Fibroblast of pulmonary artery (primary cell): ENCODE measurements at places on chromosomes 7 and 10.

DNA sequence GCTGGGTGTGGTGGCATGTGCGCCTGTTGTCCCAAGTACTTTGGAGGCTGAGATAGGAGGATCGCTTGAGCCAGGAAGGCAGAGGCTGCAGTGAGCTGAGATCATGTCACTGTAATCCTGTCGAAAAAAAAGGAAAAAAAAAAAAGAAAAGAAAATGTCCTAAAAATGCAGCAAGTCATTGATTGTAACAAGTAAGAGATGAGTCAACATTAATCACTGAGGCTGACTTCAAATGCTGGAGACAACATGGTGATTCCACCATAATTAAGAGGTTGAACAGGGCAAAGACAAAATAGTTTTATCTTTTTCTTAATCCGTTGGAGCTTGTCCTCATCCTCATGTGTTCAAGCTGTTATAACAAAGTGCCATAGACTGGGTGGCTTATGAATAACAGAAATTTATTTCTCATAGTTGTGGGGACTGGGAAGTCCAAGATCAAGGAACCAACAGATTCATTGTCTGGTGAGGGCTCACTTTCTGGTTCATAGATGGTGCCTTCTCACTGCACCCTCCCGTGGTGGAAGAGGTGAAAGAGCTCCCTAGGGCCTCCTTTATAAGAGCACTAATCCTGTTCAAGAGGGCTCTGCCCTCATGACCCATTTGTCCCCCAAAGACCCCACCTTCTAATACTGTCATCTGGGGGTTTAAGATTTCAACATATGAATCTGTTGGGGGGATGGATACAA is 60.3 kb downstream of the TBXAS1 start:
- no peak for DNase-seq

DNA sequence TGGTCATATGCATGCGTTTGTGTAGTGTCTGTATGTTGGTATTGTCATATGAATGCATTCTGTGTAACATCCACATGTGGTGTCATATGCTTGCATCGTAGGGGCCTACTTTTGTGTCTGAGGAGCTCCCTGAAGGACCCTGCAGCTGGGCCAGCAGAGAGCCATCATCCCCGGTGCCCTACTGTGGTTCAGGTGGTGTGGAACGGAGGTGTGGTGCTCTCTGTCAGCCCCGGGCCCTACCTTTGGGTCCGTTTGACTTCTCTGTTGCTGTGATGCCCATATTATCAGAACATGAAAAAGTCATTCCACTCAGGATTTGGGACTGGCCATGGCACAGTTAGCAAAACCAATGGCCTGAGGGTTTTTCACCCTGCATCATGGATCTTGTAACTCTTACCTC is 217.9 kb downstream of the ADARB2 start:
- no peak for DNase-seq

- no peak for DNase-seq
Measured at GRCh38 chr10:4024027-4024426, 239.0 kb upstream of the KLF6 start.

DNA sequence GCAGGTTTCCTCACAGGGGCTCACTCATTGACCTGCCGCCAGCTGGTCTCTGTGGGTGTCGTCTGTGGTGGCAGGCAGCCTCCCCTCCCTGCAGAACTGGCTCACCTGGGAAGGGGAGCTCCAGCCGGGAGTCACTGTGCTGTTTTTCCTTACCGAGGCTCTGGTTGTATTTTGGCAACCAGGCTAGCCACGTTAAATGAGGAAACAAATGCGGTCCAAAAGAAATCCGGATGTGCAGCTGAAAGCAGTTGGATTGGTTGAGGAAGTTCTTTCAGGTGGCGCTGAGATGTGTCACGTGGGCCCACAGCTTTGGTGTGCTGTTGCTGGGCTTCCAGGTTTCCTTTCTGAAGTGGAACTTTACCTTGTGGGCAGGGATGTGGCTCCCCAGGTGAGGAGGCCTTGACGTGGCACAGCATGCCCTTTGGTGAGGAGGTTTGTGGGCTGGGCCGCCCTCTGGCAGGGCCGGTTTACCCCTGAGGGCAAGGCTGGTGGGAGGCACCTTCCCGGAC is 14.2 kb downstream of the MTURN start:
- DNase-seq, result no peak

DNA sequence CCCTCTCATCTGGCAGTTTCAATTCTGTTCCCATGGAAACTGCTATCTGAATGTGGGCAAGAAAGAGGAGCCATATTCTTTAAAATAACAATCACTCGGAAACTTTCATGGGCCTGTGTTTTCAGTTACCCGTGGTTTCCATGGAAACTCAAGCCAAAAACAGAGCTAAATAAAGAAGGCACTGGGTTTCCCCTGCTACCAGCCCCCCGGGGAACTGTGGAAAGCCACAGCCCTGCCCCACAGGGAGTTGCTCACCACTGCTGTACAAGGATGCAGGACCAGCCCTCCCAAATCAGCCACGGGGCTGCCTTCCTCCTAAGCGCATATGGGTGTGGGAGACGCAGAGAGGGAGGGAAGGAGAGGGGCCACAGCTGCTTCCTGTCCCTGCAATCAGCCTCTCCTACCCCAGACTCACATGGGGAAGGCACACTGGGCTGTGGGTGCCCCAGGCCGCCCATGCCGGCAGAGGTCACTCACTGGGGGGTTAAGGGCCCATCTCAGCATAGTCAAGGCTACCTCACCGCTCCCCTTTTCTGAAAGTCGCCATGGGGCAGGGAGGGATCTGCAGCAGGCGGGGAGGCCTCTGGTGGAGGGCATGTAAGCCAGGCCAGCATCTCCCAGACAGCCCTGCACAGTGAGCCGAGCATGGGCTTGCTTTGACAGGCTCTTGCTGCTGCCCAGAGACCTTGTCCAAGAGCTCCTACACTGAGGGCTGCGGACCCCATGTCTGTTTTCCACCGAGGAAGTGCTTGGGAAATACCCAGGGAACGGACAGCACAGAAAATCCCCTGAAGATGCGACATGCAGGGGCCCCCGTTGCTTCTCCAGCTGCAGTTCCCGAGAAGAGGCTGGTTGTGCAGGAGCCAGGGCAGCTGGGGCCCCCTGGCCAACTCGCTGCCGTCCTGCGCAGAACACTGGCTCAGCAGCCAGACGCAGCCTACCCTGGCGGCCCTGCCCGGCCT is 157.3 kb upstream of the PPP2R2D start:
- no peak for DNase-seq

GRCh38 chr10:72308320-72308987 is 34.7 kb downstream of the DDIT4 start:
- DNase-seq, result peak; percentile 98

- peak; percentile 13 for DNase-seq
Measured at GRCh38 chr10:11499425-11500071, 111.9 kb downstream of the USP6NL start.

DNA sequence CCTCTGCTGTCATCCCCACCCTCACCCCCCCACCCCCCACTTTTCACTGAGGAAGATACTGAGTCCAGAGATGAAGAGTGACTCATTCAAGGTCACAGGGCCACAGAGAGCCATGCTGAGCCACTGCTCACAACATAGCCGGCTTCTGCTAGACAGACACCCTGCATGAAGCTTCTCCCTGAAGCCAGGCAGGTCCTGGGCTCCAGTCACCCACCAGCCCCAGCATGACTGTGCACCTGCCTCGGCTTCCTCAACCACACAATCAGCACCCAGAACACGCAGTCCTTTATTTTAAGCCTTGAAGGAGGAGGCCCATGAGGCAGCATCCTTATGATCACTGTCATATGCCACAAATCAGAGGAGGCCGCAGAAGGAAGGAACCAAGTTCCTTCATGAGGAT is 19.2 kb upstream of the PRKAG2 start:
- no peak for DNase-seq

DNA sequence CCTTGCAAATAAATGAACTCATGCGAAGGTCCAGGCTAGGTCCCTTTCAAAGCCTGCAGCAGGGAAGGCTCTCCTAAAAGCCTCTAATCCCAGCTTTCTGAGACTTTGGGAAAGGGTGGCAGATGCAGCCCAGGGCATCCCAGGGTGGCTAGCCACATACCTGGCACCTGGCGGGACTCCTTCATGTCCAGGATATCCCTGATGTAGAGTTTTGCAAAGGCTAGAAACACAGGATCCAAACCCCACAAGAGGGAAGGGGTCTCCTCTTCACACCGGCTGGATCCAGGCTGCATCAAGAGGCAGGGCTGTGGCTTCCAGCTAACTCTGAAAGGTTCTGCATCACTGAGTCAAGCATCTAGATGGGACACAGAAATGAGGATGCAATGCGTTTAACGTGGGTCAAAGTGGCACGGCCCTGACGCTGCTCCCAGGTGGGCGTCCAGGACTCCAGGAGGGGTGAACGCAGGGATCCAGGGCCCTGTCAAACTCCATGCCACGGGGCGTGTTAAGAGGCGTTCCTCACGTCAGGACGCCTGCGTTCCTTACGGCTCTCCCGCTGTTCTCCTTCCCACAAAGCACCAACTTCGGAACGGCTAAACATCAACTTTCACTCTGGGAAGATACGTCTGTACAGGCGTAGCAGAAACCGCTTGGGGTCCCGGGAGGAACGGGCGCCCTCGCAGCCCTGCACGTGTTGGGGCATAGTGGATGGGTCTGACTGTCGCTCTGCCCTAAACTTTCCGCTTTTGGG is 507 bp downstream of the STN1 start:
- no peak for DNase-seq

- no peak for DNase-seq
Measured at GRCh38 chr10:90435296-90435695, 422.5 kb downstream of the HTR7 start.

GRCh38 chr7:133691727-133692610 is 435.2 kb upstream of the LRGUK start:
- DNase-seq, result peak; percentile 70

DNA sequence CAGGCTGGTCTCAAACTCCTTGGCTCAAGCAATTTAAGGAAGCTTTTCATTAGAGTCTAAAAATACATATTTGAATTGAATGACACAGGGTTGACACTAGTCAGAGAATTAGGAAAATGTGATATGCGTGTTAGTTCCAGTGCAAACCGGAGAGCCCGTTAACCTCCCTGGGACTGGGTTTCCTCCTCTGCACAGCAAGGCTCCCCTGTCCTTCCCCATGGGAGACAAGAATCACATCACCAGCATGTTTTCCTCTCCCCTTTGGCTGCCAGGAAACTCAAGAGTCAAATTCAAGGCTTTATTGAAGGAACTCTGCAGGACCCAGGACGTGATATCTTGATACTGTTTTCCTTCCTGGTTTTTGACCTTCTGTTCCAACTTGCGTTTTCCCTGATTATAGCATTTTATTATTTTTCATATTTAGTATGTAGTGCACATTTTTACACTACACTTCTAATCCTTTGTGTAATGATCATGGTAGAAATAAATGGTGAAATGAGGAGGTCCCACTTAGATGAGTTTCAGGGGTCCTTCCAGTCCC is 24.9 kb downstream of the GSTO2 start:
- no peak for DNase-seq

- DNase-seq, result peak; percentile 76
Measured at GRCh38 chr7:138400400-138400886, 59.6 kb upstream of the TRIM24 start.

DNA sequence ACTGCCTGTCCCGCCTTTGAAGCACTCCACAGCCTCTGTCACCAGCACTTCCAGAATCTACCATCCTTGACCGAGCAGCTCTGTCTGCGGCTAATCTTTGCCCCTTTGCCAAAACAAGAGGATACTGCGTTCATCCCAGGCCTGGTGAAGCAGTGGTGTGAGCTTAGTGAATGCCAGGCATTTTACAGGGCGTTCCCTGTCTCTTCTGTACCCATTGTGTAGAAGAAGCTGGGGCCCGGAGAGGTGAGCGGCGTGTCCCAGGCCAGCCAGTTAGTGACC is 61.2 kb downstream of the C10orf105 start:
- DNase-seq, result no peak

DNA sequence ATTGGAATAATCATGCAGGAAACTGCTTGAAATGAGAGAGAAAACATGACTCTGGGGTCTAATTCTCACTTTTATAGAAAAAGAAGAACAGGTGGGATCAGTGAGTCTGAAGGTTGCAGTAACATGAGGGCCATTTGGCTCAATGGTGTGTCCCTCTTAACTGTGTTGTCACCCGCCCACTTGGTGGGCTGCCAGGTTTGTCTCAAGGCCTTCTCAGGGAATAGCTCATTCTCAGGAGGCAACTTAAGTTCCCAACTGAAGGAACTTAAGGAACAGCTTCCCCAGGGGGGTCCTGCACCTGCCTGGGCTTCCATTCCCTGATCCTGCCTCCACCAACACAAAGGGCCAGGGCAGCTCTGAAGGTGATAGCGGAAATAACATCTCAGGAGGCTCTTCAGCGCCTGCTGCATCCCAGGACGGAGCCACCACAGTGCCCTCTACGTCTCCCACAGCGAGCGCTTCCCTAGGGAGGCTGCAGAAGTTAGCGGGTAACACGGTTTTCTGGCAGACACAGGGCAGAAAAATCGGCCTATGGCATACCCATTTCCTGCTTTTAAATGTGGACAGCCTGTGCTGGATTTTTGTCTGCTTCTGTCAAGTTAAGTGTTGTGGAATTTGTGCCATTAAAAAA is 88.8 kb downstream of the ZRANB1 start:
- no peak for DNase-seq

- no peak for DNase-seq
Measured at GRCh38 chr7:33535989-33536388, 369.4 kb upstream of the BMPER start.

- no peak for DNase-seq
Measured at GRCh38 chr7:90212149-90212495, 582 bp downstream of the STEAP2 start.

DNA sequence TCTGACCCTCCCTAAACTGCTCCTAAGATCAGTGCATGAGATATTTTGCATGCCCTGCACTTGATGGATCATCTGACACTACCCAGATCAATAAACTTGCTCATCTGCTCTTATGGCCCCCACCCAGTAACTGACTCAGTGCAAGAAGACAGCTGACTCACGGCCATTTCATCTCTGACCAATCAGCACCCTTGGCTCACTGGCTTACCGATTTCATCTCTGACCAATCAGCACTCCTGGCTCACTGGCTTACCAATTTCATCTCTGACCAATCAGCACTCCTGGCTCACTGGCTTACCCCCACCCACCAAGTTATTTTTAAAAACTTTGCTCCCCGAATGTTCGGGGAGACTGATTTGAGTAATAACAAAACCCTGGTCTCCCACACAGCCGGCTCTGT is 37.2 kb upstream of the OPTN start:
- DNase-seq, result no peak

DNA sequence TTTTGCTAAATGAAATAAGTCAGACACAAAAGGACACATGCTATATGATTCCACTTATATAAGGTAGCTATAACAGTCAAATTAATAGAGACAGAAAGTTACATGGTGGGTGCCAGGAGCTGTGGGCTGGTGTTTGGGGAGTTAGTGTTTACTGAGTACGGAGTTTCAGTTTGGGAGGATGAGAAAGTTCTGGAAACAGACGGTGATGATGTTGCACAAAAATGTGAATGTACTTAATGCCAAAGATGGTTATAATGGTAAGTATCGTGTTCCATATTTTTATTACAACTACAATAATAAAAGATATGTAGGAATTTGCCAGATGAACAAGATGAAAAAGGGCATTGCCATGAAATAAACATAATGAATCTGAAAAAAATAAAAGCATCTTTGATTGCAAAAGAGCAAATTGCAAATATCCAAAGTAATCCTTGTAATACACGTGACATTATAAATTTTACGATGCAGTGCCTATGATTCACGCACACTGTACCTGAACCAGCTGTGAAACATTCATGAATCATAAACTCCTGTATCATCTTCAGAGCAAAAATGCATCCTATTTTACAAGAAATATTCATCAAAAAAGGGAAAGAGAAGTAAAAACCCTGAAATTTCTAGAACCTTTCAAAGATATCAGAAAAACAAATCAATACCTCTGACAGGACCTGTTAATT is 676.7 kb downstream of the PCDH15 start:
- DNase-seq, result no peak

GRCh38 chr10:126519185-126519584 is 130.9 kb upstream of the ADAM12 start:
- no peak for DNase-seq

- DNase-seq, result peak; percentile 86
Measured at GRCh38 chr7:2821161-2821841, 22.8 kb downstream of the GNA12 start.
